ENCODE measurements at places on chromosomes 12 and 14.

DNA sequence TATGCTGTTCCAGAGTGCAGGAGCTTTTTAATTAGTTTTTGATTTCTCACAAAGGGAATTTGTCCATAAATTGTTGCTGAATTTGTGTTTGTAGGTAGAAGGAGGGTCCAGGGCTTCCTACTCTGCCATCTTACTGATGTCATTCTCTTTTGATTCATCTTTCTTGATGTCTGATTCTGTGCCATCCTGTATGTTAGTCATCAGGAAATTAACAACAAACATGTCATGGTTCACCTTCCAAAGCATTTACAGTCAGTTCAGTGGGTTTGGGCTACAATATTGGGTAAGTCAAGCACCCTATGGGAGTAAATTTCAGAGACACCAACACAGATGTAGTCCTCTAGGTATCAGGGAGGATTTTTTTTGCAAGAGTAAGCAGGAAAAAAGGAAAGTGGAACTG lies 135.2 kb upstream of the SLC38A2 start:
- no peak for DNase-seq

- DNase-seq: no peak
Observed at GRCh38 chr14:31988244-31988643, 88.9 kb upstream of the ARHGAP5 start.

DNA sequence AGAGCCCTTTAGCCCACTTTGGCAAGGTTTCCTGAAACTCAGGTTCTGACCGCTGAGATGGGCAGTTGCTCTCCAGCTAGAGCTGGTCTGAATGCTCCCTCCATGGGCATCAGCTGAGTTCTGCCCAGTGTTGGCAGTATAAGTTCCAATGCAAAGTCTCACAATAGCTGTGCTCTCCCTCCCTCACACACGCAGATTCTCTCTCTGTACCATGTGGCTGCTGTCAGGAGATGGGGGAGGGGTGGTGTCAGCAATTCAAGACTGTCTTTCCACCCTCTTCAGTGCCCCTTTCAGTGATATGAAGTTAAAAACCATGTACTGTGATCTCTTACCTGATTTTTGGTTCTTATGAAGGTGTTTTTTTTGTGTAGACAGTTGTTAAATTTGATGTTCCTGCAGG lies 164.3 kb upstream of the PLEKHA5 start:
- DNase-seq: no peak

- DNase-seq: no peak
Observed at GRCh38 chr14:20799892-20800544, 2.6 kb downstream of the RNASE1 start.

DNA sequence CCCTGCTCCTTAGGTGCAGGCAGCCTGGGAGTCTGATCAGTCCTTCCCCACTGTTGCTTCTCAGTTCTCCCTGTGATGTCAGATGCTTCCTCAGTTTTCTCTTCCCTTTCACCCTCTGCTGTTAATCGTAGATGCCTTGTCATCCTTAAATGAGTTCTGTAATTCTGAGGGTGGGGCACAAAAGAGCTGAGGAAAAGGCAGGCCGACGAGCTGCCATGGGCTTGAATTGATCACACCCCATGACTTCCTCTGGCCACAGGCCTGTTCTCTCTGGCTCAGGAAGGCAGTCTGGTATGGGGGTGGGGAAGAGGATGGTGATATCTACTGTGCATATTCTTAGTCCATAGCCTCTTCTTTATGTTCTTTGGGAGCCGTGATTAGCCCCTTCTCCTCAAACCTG lies 5.2 kb upstream of the AP1G2 start:
- DNase-seq: no peak

DNA sequence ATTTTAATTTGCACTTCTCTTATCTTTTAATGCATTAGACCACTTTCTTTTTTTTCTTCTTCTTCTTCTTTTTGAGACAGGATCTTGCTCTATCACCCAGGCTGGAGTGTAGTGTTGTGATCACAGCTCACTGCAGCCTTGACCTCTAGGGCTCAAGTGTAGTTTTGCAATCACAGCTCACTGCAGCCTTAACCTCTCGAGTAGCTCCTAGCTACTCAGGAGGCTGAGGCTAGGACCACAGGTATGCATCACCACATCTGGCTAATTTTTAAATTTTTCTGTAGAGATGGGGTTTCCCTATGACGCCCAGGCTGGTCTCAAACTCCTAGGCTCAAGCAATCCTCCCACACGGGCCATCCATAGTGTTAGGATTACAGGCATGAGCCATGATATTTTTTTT lies 12.7 kb downstream of the TMED8 start:
- no peak for DNase-seq

- no peak for DNase-seq
Observed at GRCh38 chr12:6542209-6543009, 8.1 kb downstream of the GAPDH start.

DNA sequence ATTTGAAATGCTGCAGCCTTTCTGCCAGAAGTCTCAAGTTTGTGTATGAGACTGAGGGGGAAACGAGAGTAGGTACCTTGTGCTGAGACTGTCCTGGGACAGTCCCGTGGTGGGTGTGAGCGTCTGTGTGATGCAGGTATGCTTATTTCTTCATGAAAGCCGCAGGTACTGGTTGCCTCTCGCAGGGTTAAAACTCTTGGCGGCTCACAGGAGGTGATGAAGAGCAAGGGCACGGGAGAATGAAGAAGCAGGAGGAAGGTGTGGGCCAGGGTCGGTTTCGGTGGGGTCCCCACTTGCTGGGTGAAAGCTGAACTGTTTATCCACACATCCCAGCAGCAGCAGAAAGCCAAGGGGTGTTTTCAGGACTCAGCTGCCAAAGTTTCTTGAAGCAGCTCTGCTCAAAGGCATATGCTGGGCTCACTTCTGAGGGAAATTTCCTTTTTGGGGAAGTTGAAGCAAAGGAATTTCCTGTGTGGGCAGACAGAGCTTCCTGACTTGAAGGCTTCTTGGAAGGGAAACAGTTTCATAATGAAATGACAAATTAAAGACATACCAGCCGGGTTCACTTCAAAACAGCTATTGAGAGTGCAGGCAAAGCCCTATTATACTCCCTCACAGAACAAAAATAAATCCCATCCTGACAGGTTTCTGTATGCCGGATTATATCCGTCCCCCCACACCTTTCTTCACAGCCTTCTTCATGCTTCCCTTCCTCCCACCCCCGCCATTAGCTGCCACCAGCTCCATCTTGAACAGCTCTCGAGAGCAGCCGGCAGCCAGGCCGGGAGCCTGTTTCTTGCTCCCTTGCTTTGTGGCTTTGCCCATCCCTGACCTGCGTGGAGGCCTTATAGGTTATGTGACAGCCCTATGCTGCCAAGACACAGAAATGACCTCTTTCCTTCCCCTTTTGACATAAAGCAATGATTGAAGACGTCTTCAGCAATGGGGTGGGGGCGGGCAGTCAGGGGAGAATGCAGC lies 116.6 kb downstream of the ETV6 start:
- DNase-seq: no peak

GRCh38 chr12:47054659-47055058 lies 24.8 kb upstream of the PCED1B start:
- DNase-seq: no peak

- no peak for DNase-seq
Observed at GRCh38 chr12:72448089-72448488, 175.9 kb downstream of the TRHDE start.

GRCh38 chr14:97218691-97219430 lies 421.7 kb downstream of the VRK1 start:
- no peak for DNase-seq

GRCh38 chr12:114193474-114193873 lies 212.5 kb downstream of the TBX5 start:
- no peak for DNase-seq

GRCh38 chr12:107125833-107126232 lies 32.5 kb upstream of the CRY1 start:
- no peak for DNase-seq

All from cerebellar nuclear complex (tissue), 1 donor.